ENCODE measurements at places on chromosomes 11 and 22.

DNA sequence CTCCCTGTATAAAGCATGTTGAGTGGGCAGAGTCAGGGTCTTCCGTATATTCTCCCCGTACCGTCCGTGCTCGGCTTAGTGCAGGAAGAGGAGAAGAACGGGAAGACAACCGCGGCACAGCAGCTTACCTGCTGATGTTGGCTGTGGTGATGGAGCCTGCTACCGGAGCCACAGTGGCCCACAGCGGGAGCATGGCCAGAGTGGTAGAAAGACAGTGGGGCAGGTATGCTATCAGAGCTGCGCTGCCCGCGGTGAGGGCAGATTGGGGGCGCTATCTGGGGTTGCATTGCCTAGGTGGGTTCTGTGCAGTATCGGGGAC, 120.7 kb upstream of the VPREB1 start:
- no peak for DNase-seq

DNA sequence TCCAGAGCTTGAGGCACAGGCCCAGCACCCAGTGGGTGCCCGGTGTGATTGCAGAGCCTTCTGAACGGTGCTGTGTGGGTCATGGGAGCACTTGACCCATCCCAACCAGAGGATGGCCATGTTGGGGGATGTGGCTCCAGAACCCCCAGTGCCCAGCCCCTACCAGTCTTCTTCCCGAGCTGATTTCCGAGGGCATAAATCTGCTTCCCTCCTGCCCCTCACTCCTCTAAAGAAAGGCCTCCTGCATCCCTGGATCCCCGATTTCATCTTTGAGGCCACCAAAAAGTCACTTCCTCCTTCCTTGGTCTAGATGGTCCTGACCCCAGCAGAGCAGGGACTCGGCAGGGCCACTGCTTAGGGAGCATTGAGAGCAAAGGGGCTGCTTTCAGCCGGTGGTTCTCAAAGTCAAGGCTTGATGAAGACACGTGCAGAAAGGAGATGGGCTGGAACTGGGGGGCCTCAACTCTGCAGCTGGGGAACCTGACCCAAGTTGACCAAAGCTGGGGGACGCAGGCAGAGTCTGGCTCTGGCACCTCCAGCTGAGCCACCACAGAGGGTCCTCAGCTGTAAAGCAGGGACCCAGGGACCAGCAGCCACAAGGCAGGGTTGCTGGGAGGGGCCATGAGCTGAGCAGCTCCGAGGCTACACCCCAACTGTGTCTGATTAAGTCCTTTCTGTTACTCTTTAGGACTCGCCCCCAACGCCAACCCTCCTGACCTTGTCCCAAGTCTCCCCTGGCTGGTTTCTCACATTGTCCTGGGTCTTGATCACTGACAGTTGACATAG, 56.6 kb downstream of the LINC01488 start:
- DNase-seq: no peak

- DNase-seq: peak; percentile 3
Measured at GRCh38 chr11:29159552-29160465, 857.0 kb downstream of the KCNA4 start.

DNA sequence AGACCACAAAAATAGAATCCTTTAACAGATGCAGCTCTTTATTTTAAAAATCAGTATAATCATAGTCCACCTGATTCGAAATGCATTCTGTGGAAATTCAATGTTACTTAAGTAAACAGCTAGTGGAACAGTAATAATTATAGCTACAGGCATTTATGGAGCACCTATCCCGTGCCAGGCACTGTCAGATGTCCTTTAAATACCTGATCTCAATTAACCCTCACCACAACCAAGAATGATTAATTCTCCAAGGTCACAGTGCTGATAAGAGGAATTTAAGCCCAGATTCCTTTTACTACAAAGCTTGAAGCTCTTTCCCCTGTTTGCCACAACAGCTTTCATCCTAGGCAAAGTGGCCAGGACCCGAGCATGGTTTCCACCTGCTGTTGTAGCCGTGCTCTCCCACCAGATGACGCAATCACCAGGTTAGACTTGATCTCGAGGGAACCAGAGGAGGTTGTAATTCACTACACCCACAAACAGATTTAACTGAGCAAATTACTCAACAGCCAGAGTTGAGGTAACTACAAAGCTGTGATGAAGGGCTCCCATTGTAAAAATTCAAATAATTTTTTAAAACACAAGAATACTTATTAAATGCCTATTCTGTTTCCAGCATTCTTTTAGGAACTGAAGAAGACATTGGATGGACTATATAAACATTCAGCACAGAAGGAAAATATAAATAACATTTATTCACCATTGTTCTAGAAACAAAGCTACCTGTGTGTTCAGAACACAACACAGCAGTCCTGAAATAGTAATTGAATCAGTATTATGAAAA, 10.3 kb downstream of the PRDM10 start:
- peak; percentile 62 for DNase-seq

GRCh38 chr22:19808873-19809478, 45.7 kb downstream of the GNB1L start:
- DNase-seq: no peak

DNA sequence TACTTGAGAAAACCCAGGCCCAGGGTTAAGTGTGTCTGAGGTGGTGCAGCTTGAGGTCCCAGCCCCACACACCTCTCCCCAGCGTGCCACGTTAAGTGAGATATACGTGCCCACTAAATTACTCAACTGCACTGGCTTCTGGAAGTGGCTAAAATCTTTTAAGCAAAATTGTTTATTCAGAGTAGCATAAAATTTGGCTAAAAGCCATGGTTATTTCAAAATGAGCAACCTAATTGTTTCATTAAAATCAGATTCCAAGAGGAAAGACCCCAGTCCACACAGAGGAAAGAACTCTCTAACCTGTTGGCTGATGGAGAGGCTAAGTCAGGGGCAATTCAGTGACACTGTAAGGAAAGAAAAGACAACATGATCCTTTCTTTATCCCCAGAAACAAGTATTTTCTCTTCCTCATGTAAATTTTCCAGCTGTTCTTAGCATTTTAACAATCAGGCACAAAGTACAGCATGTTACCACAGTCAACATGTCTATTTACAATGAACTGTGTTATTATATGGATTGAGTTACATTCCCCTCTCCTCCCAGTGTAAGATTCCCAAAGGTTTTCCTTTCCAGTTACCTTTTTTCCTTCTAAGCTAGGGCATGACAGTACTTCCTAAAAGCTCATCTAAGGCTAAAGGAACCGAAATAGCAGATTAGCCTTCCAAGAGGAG, 26.6 kb downstream of the NUP50 start:
- DNase-seq: no peak

DNA sequence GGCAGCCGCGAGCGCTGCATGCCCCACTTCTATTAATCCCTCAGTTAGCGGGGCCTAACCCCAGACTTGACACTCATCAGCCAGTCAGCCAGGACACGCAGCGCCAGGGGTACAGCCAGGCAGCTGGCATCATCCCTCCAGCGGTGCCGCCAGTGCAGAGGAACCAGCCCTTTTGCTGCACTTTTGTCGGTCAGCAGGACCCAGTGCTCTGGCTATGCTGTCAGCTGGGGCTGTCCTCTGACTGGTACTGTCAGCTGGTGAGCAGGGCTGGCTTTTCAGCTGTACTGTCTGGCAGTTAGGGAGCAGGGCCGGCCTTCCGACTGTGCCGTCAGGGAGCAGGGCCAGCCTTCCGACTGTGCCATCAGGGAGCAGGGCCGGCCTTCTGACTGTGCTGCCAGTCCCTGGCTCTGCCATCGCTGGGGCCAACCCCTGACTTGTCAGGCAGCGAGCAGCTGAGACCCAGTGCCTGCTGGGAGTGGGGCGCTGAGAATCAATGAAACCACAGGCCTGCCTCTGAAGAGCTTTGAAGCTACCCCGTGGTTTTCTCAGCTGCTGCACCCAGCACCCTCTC, 115.4 kb downstream of the KIAA1671 start:
- no peak for DNase-seq

GRCh38 chr11:46112961-46113607, 8.2 kb downstream of the PHF21A start:
- no peak for DNase-seq

GRCh38 chr22:21942407-21943343, 10.0 kb downstream of the PPM1F start:
- no peak for DNase-seq

GRCh38 chr11:19984048-19984742, 176.1 kb downstream of the DBX1 start:
- DNase-seq: no peak

DNA sequence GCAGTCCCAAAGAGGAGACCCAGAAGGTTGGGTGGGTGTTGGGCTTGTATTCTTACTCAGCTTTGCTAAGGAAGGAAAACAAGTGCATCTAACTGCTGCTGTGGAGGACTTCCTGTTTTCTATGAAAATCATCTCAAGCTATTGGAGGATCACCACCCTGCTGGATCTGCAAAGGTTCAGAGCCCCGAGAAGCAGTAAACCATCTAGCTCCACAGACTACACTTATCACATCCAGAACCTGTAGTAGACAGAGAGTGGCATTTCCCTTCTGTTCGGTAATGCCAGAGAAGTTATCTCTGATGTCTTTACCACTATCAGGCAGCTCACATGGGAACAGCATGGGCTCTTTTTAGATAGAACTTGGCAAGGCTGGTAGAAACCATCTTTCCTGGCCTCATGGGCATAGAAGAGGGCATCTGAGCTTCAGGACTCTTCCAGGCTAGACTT, 21.7 kb downstream of the KCNJ1 start:
- DNase-seq: no peak

- DNase-seq: peak; percentile 54
Measured at GRCh38 chr11:78420796-78421209, 3.2 kb upstream of the GAB2 start.

GRCh38 chr11:20010156-20010850, 150.0 kb downstream of the DBX1 start:
- DNase-seq: no peak

DNA sequence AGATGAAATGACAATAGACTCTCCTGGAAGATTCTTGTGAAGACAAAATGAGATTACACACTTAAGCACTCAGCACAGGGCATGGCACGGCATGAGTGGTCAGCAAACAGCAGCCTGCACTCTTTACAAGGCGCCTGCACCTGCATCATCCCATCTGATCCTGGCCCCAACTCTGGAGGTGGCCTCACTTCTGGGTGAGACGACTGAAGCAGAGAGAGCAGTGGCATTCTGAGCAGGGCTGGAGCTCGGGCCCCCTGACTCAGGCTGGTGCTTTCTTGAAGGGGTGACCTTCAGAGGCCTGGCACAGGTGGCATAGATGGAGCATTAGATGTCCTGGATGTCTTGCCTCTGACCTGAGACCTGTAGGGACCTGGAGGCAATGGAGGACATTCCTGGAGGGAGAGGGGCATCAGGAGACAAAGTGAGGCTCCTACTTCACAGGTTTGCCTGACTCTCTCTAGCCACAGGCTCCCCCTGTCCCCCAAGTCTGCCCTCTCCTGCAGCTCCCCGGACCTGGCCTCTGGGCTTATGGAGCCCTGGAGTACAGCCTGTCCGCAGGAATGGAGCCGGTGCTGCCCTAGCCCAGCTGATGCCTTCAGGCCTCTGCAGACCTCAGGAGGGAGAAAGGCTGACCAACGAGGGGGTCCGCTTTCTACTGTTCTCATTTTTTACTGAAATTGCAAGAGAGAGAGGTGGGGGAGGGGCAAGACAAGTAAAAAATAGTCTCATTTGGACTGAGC, 65.5 kb upstream of the THY1 start:
- DNase-seq: no peak

GRCh38 chr11:13145461-13145860, 132.1 kb upstream of the BMAL1 start:
- no peak for DNase-seq

GRCh38 chr11:59062602-59063529, 23.2 kb upstream of the GLYATL1B start:
- DNase-seq: peak; percentile 8

- no peak for DNase-seq
Measured at GRCh38 chr22:23834793-23835483, 3.9 kb downstream of the DERL3 start.

GRCh38 chr22:33405194-33405593, 347.0 kb upstream of the SYN3 start:
- DNase-seq: no peak

- no peak for DNase-seq
Measured at GRCh38 chr11:3190600-3190999, 25.5 kb upstream of the OSBPL5 start.

Data from GM13976 (cell line).